NAMALWA (cell line): ENCODE measurements at places on chromosomes 2 and 18.

GRCh38 chr2:201344663-201345366 lies 12.3 kb downstream of the FLACC1 start:
- DNase-seq = peak; percentile 32

DNA sequence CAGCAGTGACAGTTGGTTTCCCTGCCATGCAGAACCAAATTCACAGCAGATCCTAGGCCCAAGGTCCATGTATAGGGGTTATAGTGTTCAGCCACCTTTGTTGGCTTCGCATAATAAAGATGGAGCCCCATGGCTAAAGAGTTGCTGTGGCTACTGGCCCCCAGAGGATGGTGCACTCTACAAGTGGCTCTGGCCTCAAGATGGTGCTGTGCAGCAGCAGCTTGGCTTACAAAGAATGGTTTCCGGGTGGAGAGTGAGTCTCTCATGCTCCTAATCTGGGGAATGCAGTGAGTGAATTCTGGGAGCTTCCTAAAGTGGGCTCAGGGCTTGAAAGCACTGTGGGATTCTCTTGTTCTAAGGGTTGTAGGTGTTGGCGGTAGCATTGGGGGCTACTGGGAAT lies 1199.7 kb downstream of the CNTNAP5 start:
- no peak for DNase-seq

DNA sequence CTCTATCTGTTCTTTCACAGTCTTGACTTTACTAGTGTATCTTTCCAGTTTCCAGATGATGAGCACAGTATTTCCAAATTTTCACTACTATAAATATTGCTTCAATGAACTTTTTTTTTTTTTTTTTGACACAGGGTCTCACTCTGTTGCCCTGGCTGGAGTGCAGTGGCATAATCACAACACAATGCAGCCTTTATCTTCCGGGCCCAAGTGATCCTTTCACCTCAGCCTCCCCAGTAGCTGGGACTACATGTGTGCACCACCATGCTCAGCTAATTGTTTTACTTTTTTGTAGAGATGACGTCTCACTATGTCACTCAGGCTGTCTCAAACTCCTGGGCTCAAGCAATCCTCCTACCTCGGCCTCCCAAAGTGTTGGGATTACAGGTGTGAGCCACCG lies 142.8 kb downstream of the SRBD1 start:
- DNase-seq = no peak

DNA sequence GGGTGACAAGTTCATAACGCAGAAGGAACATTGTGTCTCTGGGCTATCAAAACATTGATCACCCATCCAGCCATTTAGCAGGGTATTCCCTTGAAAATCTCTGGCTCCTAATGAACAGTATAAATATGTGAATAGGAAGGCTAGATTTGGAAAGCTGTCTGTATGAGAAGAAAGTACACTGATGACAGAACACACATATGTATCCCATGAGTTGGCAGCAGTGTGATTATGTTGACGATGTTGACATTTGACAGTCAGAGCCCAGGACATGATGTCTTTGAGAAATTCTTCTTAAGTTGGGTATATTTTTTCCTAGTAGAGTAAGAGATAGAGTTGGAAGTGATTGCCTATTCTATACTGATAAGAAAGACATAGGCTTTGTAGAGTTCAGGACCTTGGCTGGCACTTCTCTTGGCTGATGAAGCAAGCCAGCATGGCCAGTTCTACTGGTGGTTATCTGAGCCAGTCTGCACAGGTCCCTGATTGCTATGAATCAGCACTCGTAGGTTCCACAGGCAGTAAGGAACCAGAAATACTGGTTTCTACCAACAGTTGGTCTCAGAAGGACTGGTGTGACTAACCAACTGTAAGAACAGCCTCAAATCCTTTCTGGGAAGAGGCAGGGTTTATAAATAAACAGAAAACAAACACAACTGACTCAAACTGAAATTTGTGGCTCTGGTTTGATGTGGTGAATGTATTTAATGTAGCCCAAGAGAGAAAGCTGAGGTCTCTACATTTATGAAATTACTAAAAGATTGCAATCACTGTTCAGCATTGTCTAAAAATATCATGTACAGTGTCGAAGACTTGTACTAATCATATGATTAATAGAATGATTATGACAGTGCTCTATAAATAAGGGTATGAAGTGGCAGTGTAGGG lies 43.9 kb upstream of the RAPH1 start:
- DNase-seq = no peak

GRCh38 chr18:75210274-75211001 lies at the start of gene TSHZ1:
Gene TSHZ1, plus strand, starts transcription at chr18:75210797. Its CDS starts 1,080 bp downstream, at chr18:75211877.
- DNase-seq = peak; percentile 91

GRCh38 chr2:134360745-134361487 lies 107.0 kb downstream of the MGAT5 start:
- no peak for DNase-seq

DNA sequence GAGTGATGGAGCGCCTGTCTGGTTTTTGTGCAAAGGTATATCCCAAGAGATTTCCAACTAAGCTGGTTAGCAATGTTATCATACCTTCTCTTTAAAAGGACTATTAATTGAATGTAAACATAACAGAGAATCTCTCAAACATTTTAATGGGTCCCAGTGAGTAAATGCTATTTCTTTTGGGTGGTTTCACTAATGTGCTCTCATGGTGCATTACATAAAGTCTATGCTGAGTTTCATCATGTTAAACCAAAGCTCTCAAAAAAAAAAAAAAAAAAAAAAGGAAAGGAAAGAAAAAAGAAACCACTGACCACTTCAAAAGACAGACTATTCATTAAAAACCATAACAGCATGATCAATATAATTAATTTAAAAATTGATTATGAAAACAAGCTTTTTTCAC lies 119.1 kb upstream of the SCN1A start:
- no peak for DNase-seq

GRCh38 chr2:10494351-10495066 lies 46.4 kb upstream of the ODC1 start:
- no peak for DNase-seq

GRCh38 chr18:47771922-47772321 lies 158.5 kb downstream of the SMAD2 start:
- no peak for DNase-seq

DNA sequence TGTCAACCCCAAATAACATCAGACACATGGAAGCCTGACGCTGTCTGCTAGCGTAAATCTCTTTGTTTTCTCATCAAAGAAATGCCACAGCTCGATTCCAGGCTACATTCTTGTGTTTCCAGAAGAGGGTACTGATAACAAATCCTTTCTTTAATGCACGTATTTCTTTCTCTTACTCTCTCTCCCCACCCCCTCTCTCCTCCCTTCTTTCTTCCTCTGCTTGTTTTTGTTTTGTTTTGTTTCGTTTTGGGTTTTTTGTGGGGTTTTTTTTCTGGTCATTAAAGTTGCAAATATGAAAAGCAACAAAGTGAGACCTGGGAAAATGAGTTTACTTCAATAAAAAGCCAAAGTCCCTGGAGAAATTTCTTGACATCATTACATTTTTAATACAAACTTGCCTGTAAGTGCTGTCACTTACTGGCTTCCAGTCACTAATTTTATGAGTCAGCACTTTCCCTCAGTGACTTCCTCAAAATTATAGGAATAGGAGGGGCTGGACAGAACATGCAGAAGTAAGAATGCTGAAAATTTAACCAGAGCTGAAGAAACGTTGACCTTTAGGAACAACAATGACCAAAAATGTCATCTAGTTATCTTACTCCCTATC lies 106.7 kb upstream of the NABP1 start:
- DNase-seq = peak; percentile 51

GRCh38 chr2:158197940-158198339 lies 96.3 kb downstream of the UPP2 start:
- no peak for DNase-seq

GRCh38 chr2:224982910-224983711 lies 59.2 kb downstream of the DOCK10 start:
- DNase-seq = no peak

DNA sequence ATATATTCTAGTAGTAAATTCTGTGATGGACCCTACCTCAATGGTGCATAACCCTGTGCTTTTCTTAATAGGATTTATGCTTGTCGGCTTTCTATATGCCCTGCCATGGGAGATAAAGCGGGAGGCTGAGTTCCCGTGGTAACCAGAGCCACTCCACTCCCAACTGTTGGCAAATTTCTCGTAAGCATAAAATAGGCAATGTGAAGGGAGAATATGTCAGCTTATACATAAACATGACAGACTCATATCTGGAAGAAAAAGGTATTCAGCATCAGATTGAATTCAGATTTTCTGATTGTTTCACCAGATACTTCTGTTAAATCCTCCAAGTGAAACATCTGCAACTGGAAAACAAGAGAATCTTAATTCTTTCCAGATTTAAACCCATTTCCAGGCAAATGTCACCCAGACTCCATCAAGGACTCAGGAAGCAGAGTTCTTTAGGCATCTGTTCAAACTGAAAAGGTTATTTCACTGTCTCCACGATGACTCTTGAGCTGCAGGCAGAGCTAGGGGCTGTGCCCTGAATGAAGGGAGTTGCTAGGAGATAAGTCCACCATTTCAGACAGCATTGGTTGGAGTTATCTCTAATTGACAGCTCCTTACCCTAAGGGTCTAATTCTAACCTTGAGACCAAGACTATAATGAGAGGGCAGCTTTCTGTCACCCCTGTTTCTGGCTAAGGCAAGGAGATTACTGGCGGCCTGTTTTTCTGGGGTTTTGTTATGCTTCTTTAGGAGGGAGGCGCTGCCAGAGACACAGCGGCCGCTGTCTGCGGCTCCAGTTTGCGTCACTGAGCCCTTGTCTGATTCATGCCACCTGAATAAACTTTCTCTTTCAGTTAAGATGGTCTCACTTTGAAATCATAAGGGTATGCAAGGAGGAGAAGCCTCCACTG lies 381.3 kb downstream of the SOX11 start:
- no peak for DNase-seq

GRCh38 chr2:9178904-9179571 lies 27.6 kb upstream of the ASAP2 start:
- DNase-seq = peak; percentile 89

DNA sequence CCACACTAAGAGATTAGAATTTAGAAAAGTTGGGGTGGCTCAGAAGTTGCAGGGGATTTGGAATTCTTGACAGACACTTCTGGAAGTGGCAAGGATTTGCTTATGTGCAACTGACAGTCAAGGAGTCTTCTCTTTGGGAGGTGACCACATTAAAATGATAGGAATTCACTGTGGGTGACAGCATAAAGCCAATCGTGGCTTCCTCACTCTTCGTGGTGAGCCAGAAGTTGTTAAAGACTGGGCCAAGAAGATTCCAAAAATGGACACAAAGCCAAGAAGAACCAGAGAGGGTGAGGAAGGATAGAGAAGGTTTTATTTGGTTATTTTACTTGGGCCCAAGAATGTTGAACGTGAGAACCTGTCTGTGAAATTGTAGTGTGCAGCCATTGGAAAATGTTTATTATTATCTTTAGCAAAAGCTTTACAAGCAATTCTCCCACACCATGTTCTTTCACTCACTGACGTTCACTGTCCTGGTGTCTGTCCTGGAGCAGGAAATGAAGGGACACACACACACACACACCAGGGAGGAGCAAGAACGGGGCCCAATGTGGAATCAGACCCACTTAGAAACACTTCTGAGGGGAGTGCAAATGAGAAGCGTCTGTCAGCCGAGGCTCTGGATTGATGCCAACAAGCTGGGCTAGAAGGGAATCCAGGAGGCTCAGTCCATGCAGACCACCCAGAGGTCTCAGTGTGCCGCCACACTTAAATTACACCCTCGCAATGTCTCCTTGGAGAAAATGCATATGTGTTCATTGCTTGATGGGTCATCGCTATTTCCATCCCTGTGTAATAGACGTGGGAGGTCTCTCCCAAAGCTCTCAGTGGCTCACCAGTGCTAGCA lies 37.2 kb downstream of the STEAP3 start:
- no peak for DNase-seq

- no peak for DNase-seq
Observed at GRCh38 chr2:137896467-137896866, 67.8 kb upstream of the HNMT start.

- DNase-seq = no peak
Observed at GRCh38 chr2:13135856-13136255, 419.1 kb downstream of the TRIB2 start.

DNA sequence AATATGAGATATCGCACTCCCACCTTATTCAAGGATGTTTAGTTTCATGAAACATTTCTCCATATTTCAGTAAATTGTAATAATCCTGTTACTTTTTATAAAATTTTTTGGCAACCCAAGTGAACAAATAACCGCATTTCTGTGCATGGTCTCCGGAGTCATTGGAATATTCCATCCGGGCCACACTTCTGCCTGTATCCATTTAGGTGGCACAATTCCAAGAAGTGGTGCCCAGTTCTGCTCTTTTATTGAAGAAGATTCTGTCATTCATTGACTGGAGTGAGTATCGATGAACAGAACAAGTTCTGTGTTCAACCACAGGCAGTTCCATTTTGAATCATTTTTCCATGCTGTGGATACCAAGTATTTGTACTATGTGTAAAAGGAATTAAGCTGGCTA lies 26.6 kb upstream of the ICOS start:
- no peak for DNase-seq

DNA sequence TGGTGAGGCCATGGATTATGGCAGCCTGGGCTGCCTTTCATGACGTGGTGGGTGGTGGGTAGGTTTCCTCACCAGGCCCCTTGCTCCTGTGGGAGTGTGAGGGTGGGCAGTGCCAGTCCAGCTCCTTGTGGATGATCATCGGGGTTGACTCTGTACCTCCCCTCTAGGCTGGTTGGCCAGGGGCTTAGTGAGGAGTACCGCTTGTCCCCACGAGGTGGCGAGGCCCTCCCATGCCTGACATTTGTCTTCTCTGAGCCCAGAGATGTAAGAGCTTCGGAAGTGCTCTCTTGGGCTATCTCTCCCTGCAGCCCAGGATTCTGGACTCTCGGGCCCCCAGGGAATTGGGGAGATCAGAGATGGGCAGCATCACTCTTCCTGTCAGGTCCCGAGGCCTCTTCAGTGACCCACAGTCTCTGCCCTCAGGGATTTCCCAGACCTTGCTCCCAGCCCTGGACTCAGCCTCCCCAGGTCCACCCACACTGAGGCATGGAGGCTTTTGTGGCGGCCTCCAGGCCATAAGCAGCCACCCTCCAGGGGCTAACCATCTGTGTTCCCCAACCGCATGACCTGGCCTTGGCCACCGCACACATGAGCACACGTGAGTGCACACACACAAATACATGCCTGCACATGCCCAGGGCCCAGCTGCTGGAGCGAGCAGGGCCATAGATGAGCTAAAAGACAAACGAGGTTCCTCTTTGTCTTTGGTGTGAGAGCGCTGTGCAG lies 6.5 kb downstream of the SPR start:
- DNase-seq = peak; percentile 76

- DNase-seq = peak; percentile 68
Observed at GRCh38 chr2:152635635-152636298, 81.5 kb downstream of the PRPF40A start.

GRCh38 chr2:21041943-21042707 lies 1.7 kb downstream of the APOB start:
- no peak for DNase-seq
